Placental epithelial cell (primary cell): ENCODE measurements at places on chromosomes 2 and 18. TPM values are rescaled to one million over a fixed set of nuclear protein-coding genes. Genes with fewer than 3 reads are reported as not detected.

TUBB8B gene
- not detected in 2 replicates for total RNA-seq

GPR55 gene
- not detected in 2 replicates for total RNA-seq

LRRTM1 gene
- total RNA-seq, result under 0.01 TPM in 1 of 2 replicates, not detected in the other

APOB gene
- 0.22 and 0.39 TPM in 2 replicates for total RNA-seq

ALPG gene
- total RNA-seq, result under 0.01 TPM in 1 of 2 replicates, not detected in the other

DYNAP gene
- total RNA-seq, result not detected in 2 replicates

ACTR2 gene
- 46.7 and 79.4 TPM in 2 replicates for total RNA-seq

PLGLB1 gene
- total RNA-seq, result 1.1 and 1.6 TPM in 2 replicates

INPP1 gene
- 6.5 and 7.1 TPM in 2 replicates for total RNA-seq

HOXD12 gene
- total RNA-seq, result not detected in 2 replicates

SAG gene
- total RNA-seq, result under 0.01 TPM in 1 of 2 replicates, not detected in the other

IL1RL1 gene
- not detected in 2 replicates for total RNA-seq

IL1F10 gene
- total RNA-seq, result 0.43 TPM in 1 of 2 replicates, not detected in the other
